ENCODE measurements at places on chromosomes 1 and 21. TPM values are rescaled to one million over a fixed set of nuclear protein-coding genes. Genes with fewer than 3 reads are reported as not detected.

The MORC3 gene
- total RNA-seq: 43.2 TPM

The KRTCAP2 gene
- 108 TPM for total RNA-seq

The RALGPS2 gene
- 22.5 TPM for total RNA-seq

The USH2A gene
- not detected for total RNA-seq

The TTC39A gene
- 2.4 TPM for total RNA-seq

The RNF19B gene
- total RNA-seq: 32.8 TPM

The FCMR gene
- 8.5 TPM for total RNA-seq

DNA sequence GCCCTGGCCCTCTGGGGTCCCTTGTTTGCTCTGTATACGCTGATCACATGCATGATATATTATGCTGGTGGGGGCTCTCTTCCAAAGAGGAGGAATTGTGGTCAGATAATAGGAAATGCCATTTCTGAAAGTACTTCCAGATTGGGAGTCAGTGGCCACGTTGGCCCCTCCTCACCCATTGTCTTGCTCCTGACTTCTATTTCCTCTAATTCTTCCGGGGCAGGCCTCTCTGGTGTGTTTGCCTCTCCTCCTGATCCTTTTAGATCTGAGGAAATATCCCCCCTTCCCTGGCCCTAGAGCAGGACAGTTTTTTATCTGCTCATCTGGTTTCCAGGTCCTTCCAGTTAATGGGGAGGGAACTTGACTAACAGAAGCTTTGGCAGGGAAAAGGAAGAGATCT is 2.9 kb downstream of the VANGL2 start:
- no peak for DNase-seq

DNA sequence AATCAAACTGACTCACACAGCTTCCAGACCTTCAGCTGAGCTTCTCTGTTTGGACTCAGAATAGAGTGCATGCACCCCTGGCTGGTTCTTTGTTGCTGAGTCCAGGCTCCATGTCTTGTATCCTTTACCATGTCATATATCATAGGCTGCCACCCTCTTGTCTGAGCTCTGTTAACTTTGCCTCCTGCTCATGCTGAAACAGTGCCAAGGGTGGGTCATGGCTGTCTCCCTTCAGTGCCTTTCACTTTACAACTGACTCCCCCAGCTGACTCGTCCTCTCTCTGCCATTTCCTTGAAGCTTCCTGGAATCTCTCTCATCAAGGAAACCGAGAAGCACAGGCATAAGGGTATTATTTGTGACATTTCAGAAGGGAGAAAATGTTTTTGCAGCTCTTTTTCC is 885.3 kb downstream of the TTLL7 start:
- DNase-seq: no peak

- DNase-seq: no peak
Observed at GRCh38 chr1:226804907-226805759, 65.3 kb upstream of the PSEN2 start.

DNA sequence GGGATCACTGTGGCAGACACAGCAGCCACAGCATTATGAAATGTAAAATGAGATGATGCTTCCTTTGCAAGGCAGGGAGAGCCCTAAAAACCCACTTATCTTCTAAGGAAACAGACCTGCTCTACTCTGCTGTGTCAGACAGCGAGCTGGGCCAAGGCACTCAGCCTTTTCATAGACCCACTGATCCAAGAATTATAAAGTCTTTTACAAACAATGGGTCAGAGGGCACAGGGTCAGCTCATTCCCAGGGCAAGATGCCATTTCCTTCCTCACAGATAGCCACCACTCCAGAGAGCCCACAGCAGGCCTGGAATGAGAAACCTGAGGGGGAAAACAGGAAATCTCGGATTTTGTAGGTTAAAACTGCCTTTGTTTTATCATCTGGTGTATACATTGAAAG is 42.9 kb downstream of the CASQ2 start:
- no peak for DNase-seq

DNA sequence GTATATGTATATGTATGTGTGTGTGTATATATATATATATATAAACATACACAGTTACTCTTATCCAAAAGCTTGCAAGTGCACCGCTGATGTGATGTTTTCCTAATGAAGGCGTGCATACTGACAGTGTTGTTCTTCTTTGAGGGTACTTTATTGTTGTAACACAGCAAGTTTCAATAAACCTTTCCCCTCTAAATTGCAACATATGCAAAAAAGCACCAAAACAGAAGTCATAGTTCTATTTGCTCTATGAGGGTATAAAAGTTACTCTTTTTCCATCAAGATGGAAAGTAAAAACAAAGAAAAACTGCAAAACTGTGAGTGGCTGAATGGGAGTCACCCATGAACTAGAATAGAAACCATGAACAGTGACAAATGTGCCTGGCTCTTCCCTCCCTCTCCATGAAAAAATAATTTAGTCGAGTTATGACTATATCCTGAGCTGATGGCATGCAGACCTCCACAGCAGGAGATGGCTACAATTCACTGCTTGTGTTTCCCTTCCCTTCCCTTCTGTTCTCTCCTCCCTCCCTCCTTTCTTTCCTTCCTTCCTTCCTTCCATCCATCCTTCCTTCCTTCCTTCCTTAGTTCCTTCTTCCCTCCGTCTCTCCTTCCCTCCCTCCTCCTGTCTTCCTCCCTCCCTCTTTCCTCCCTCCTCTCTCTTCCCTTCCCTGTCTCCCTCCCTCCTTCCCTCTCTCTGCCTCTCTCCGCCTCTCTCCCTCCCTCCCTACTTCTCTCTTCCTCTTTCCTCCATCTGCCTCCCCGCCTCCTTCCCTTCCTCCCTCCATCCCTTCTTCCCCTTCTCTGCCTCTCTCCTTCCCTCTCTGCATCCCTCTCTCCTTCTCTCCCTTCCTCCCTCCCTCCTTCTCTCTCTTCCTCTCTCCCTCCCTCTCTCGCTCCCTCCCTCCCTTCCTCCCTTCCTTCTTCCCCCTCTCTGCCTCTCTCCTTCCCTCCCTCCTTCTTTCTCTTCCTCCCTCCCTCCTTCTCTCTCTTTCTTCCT is 220.7 kb upstream of the POU3F1 start:
- DNase-seq: no peak

DNA sequence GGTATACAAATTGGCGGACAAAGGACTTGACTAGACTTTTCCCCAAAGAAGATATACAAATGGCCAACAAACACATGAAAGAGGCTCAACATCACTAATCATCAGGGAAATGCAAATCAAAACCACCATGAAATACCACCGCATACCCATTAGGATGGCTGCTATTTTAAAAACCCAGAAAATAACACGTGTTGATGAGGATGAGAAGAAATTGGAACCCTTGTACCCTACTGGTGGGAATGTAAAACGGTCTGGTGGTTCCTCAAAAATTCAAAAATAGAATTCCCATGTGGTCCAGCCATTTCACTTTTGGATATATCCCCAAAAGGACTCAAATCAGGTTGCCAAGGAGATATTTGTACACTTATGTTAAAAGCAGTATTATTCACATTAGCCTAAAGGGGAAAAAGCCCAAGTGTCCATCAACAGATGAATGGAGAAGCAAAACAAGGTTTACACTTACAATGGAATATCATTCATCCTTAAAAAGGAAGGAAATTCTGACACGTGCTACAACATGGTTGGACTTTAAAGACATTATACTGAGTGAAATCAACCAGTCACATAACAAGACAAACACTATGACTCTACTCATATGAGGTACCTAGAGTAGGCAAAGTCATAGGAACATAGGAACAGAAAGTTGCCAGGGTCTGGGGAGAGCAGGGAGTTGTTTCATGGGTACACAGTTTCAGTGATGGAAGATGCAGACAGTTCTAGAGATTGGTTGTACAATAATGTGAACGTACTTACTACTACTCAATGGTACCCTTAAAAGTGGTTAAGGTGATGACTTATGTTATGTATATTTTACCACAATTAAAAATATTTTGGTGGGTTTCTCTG is 17.0 kb downstream of the CD34 start:
- no peak for DNase-seq

DNA sequence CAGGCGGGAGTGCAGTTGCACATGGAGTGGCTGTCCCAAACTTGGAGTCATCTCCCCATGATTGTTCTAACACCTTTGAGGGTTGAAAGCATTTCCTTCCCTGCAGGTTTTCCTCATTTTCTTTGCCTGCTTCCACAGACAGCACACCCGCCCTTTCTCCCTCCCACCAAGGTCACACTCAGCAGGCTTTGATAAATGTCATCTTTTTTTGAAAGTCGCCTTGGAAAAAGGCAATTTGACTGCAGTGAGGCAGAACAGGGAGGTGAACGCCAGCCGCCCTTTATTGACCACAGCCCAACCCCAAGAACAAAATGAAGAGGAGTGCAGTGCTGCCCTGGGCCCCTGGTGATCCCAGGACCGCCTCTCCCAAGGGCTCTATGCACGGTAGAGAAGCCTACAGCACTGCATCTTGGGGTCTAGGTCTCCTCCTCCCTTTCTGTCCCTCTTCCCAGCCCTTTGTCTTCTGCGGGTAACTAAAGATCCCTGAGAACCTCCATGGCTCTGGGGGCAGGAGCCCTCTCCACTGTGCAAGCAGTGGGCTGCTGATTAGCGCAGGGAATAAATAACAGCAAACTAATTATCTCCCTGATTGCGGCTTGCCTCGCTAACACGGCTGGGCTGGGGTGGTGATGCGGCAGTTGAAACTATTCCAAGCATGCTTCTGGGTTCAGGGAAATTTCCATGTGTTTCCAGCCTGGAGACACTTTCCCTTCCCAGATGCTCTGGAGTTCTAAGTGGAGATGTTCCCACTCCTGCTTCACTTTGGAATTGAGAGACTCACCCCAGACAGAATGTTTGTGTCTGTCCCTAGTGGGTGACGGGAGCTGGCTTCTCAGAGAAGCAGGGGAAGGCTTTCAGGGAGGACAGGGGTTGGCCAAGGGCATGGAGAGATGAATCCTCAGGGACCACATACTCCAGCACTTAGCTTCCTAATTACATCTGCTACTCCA is 11.8 kb upstream of the AMIGO1 start:
- DNase-seq: no peak

- DNase-seq: no peak
Observed at GRCh38 chr1:12482988-12483387, 135.0 kb downstream of the DHRS3 start.

- DNase-seq: no peak
Observed at GRCh38 chr1:159973350-159973940, 19.4 kb upstream of the SLAMF9 start.

DNA sequence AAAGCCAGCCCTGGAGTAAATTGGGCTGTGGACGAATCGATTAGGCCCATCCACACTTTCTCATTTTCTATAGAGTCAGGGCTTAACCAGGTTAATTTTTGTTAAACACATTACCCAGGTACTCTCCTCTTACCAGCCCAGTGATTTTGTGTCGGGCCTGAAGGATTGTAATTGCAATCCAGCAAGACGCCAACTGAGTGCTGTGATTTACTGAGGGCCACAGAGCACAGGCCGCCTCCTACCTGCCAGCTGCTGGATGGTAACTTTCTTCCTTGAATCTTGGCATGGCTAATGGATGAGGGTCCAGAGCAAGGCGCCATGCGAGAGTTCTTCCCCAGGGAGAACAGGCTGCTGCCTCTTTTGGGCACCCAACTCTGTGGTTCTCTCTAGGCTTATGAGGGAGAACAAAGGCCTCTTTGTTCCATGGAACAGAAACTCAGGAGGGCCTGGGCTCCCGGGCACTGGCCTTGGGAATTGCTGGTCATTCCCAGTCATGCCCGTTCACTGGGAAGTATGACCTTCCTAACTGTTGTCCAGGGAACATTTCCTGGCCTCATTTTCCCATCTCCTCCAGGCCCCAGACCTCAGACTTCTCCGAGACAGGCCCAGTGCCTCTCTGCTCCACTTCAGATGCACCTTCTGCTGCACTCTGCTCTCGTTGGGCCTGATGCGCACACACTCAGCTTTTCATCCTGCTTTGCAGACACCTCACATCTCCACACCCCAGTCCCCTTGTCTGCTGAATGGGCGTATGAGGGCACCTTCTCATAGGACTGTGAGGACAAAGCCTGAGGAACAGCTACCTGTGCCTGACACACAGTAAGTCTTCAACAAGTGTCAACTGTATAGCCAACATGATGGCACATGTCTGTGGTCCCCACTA is 57.3 kb downstream of the SYF2 start:
- DNase-seq: no peak

GRCh38 chr21:46196733-46197132 is 12.5 kb upstream of the SPATC1L start:
- peak; percentile 7 for DNase-seq

DNA sequence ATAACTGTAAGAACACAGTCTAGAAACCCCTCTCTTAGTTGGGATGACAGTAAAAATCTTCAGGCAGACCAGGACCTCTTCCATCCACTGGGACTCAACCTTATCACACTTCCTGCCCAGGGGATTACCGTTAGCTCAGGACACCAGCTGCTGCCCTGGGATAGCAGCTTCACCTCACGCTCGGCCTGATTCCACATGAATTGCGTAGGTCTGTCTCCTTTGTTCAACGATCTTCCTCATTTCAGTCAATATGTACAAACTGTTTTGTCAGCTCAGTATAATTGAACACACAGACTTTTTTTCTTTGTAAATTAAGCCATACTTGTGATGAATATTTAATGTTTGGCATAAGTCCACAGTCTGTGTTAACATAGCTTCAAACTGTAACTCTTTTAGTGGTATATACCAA is 290.4 kb downstream of the GRIK1 start:
- DNase-seq: no peak

GRCh38 chr1:215597961-215598360 is 30.9 kb downstream of the KCTD3 start:
- no peak for DNase-seq

- no peak for DNase-seq
Observed at GRCh38 chr1:8091691-8092090, 65.6 kb upstream of the ERRFI1 start.

DNA sequence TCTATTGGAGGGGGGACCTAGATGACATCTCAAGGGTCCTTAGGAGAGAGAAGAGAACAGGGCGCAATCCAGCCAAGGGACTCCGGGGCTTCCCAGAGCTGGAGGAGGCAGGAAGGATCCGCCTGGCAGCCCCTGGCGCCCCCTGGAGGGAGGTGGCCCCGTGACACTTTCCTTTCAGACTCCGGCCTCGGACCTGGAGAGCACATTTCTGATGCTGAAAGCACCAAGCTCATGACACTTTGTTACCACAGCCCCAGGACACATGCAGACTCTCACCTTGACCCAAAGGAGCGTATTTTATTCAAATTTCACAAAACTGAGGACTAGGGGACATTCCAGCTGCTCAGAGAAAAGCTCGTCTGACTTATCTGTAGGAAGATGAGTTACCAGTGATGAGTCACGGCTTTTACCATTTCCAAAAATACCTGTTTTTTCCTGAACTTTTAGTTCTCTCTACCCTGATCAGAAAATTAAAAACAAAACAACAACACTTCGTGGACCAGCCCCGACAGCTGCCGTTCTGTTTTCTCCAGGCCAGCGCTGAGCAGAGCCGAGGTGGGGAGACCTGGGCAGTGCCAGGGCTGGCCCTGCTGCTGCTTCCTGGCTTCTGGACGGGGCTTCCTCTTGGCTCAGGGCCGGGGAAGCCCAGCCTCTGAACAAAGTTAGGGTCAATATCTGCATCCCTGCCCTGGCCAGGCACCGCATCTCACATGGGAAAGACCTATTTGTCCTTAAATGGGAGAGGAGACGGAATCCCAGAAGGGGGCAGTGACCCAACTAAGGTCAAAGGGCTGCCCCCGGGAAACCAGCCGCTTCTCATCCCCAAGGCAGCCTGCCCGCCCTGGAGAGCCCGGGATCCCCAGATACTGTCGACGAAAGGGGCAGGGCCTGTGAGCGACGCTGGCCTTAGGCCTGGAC is 21.6 kb upstream of the POFUT2 start:
- DNase-seq: no peak

All from omental fat pad (tissue), 4 donors.